Uterus (tissue), 4 donors: ENCODE measurements at places on chromosomes 3 and 15. TPM values are rescaled to one million over a fixed set of nuclear protein-coding genes. Genes with fewer than 3 reads are reported as not detected.

DNA sequence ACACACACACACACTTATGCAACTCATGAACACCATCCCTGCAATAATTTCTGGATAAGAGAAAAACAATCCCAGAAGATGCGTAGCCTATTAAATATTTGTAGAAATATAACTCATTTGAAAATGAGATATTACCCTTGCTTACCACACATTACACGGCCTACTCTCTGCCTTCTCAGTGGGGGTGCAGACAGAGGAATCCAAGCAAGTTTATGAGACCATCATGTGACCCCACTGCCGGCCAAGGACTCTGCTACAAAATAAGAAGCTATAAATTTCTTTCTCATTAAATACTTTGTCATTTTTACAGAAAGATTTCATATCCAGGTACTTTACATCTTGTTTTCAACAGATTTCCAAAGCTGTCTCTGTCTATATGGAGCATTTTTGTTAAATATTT, 286.3 kb downstream of the ZNF385D start:
- peak; percentile 15 for DNase-seq

GRCh38 chr15:51883271-51883837, 53.9 kb downstream of the TMOD3 start:
- DNase-seq, result no peak

The BCL2A1 gene
- total RNA-seq, result 0.97 TPM

GRCh38 chr15:84817466-84818081, 418 bp downstream of the ALPK3 start:
- no peak for DNase-seq
